ENCODE measurements at places on chromosomes 16 and 17.

- no peak for DNase-seq
Measured at GRCh38 chr17:68378268-68379176, 78.8 kb downstream of the WIPI1 start.

DNA sequence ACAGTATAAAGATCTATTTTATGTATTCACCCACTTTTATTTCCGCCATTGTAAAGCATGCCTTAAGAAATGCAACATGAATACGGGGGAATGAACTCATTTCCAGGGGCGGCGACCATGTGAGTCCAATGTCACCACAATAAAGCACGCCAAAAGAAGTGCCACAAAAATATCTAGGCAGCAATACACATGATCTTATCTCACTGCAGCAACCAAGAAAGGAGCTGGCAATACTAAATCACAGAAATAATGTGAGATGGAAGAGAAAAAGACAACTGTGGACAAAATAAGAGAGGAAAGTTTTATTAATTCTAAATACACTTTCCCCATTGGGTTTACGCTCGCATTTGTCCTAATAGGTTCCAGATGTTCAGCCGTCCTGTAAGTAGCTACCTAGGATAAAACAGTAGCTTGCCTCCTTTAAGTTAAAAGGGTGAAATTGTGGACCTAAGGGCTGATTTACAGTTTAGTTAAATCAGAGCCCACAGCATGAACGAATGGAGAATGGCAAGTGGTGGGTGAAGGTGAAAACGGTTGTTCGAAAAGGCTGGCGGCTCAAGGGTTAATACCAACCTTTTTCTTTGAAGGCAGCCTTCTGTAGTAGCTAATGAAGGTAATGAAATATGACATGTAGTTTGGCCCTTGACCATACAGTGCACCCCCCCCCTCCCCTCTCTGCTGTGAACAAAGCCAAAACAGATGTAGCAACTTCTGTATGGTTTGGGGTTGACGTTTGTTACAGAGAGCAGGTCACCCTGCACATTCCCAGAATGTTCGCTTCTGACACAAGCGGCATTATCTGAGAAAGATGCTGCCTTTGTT lies 504.2 kb upstream of the PSMD7 start:
- no peak for DNase-seq

GRCh38 chr16:53817117-53817755 lies 113.3 kb downstream of the FTO start:
- DNase-seq, result no peak

- DNase-seq, result no peak
Measured at GRCh38 chr17:55903028-55903690, 152.3 kb downstream of the PCTP start.

DNA sequence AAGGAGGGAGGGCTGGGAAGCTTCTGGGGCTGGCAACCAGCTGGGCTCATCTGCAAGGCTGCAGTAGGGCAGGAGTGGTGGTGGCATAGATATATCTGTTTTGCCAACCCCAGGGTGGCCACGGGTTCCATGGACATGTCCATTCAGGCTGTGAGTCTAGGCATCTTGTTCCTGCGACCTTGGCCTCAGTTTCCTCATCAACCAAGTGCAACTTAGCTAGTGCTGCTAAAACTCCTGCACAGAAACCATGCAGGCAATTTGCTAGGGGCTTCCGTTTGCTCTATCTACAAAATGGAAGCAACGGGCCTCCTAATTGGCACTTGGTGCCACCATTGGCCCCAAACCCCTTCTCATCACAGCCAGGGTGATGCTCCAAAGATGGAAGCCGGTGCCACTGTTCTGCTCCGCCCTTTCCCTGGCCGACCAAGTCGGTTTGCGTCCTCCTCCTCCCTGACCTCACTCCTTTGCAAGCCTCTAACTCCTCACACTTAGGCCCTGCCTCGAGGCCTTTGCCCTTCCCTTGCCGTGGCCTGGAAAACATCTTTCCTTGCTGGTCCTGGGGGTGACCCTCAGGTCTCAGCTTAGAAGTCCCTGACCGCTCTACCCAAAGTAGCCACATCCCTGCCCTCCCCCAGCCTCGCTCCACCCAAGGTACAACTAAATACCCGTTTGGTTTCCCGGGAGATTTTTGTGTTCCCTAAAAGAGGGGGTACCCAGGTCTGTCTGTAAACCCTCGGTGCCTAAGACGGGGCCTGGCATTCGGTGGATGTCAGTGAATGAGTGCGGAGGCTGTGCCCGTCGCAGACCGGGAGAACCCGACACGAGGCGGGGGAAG lies 1.2 kb downstream of the SREBF1 start:
- no peak for DNase-seq

All from NAMALWA (cell line).